AG04450 (cell line): ENCODE measurements at places on chromosomes 5 and 9. TPM values are rescaled to one million over a fixed set of nuclear protein-coding genes. Genes with fewer than 3 reads are reported as not detected.

GRCh38 chr9:138072161-138072842 is 194.7 kb downstream of the CACNA1B start:
- DNase-seq, result no peak

- DNase-seq, result no peak
These were observed 7.8 kb downstream of the DNAJB5 start for GRCh38 chr9:34997379-34997781.

GRCh38 chr5:170223906-170224305 is 8.9 kb upstream of the C5orf58 start:
- no peak for DNase-seq

GRCh38 chr5:107570805-107571531 is 99.8 kb downstream of the EFNA5 start:
- no peak for DNase-seq

Gene FBXL7
- polyA plus RNA-seq, result 10.4 and 11.7 TPM in 2 replicates

GRCh38 chr5:1652873-1653697 is 129.3 kb upstream of the LPCAT1 start:
- DNase-seq, result no peak

Gene FANCG
- 8.5 and 9.1 TPM in 2 replicates for polyA plus RNA-seq

Gene ARL14EPL
- polyA plus RNA-seq, result 0.05 TPM in 2 replicates

GRCh38 chr5:138467711-138468132 is 2.4 kb downstream of the EGR1 start:
- peak; percentile 18 for DNase-seq

GRCh38 chr5:54460181-54460919 is 4.9 kb downstream of the HSPB3 start:
- DNase-seq, result no peak

- no peak for DNase-seq
These were observed 249.1 kb downstream of the SAXO1 start for GRCh38 chr9:18783909-18784308.

GRCh38 chr5:172373680-172374079 is 80.6 kb downstream of the SH3PXD2B start:
- DNase-seq, result no peak

Gene DNAJC18
- 12.7 and 17.7 TPM in 2 replicates for polyA plus RNA-seq

- no peak for DNase-seq
These were observed 77.0 kb upstream of the SMARCA2 start for GRCh38 chr9:1938135-1938534.

DNA sequence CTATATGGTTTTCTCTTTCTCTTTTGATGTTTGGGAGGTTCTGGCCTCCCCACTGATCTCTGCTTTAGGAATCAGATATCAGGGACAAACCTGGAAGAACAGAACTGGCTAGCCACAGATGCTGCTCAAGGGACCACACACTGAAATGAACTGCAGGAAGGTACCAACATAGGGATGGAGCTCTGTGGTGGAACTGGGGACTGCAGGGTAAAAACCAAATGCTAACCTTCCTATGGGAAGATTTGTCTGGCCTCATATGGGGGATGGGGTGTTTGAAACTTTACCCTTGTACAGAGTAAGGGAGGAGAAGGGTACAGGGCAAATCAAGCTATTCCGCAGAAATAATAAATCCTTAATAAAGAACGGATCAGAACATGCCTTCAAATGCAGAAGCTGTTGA is 49.4 kb downstream of the ELOVL7 start:
- no peak for DNase-seq

GRCh38 chr9:132056717-132057560 is 22.7 kb downstream of the MED27 start:
- DNase-seq, result no peak

- no peak for DNase-seq
These were observed 46.5 kb downstream of the EPB41L4A start for GRCh38 chr5:112372543-112372942.

GRCh38 chr5:17482790-17483189 is 15.2 kb upstream of the TAF11L2 start:
- no peak for DNase-seq

Gene STKLD1
- 0.95 and 1.4 TPM in 2 replicates for polyA plus RNA-seq

DNA sequence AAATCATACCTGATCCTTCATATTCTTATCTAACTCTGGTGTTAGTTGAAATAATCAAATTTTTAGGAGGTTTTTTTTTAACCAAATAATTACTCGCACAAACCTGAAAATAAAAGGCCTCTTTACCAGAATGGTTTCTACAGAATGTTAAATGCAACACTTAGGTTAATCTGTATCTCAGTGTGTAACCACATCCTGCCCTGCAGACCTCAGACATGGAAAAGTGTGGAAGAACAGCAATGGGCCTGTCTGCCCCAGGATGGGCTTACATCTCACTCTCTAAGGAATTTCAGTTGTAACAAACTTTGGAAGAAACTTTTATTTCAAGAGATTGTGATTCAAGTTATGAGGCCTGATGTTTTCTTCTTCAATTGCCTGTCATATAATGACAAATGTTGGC is 32.5 kb upstream of the MIER3 start:
- DNase-seq, result no peak

GRCh38 chr9:137029058-137029936 is 1.3 kb upstream of the ABCA2 start:
- no peak for DNase-seq

Gene LECT2
- not detected in 2 replicates for polyA plus RNA-seq

GRCh38 chr5:158911693-158912363 is 187.9 kb downstream of the EBF1 start:
- no peak for DNase-seq

- no peak for DNase-seq
These were observed 246.1 kb downstream of the MARCHF11 start for GRCh38 chr5:15933259-15934207.

Gene MYOZ3
- 0.51 and 0.68 TPM in 2 replicates for polyA plus RNA-seq

DNA sequence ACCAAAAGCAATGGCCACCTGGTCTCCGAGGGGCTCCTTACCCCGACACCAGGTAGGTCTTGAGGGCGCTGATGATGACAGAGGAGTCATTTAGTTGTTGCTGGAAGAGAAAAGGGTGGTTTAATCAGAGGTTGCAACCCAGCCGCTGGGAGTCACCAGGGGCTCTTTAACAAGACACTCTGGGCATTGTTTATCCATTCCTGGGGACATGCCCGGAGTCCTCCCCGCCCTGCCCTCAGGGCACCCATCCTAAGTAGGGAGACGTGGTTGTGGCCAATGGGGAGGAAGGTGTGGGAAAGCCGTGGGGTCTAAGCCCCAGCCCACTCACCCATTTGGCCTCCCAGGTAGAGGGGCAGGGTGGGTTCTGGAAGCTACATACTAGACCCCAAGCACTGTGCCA is 3.1 kb downstream of the PTGES2 start:
- DNase-seq, result no peak

- no peak for DNase-seq
These were observed 127.9 kb downstream of the ELAVL2 start for GRCh38 chr9:23698161-23698560.

DNA sequence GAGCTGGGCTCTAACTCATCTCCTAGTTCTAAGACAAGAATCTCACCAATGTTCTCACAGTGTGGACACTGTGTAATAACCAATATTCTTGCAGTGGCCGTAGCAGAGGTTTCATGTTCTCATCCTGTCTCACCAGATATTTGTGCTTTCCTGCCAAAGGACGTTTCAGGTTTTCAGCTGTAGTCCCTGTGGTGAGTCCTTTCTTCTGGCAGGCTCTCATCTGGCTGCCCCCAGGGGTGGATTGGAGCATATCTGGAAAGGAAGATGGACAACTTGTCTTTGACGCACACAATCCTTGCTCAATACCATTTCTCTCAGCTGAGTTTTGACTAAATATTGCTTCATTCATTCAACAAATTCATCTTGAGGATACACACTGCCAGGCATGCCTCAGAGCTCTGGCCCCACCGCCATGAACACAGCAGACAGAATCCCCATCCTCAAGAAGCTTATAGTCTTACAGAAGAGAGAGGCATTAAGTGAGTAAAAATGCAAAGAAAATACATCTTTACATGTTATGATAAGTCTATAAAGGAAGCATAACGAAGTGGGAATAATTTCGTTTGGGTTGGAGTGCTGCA is 33.8 kb upstream of the NEURL1B start:
- DNase-seq, result no peak

DNA sequence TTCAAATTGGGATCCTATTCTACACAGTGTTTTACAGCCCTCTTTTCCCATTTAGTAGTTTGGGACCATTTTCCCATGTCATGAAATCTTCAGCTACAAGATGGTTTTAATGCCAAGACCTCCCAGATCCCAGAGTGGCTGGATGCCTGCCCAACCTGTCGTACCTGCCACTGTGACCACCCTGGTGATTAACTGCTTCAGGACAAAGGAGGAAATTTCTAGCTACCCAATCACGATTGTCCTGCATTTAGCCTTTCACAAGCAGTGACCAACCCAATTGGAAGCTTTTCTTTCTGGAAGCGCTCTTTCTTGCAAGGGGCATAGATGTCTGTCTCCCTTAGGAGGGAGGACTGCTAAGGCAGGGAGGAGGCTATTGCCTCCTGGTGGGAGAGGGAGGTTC is 13.8 kb downstream of the IL9 start:
- DNase-seq, result no peak

DNA sequence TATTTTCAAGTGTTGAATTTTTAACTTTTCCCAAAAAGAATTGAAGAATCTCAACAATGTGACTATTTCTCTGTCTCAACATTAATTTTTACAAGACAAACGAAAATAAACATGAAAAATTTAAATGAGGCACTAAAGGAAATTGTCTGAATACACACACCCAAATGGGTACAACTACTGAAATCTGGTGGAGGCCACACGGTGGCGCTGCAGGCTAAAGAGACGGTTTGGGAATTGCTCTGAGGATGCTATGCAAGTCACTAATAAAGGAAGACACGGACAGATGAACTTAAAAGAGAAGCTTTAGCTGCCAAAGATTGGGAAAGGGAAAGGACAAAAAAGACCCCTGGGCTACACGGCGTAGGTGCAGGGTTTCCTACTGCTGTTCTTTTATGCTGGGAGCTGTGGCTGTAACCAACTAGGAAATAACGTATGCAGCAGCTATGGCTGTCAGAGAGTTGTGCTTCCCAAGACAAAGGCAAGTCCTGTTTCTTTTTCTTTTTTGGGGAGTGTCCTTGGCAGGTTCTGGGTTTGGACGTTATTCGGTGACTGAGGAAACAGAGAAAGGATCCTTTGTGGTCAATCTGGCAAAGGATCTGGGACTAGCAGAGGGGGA is at the start of gene PCDHB10:
PCDHB10 (plus strand) TSS at position 244 of the 616 bp plus-strand sequence; CDS start at position 444, 200 bp downstream.
- no peak for DNase-seq

Gene ISL1
- not detected in 2 replicates for polyA plus RNA-seq

Gene TMEFF1
- 0.32 and 0.45 TPM in 2 replicates for polyA plus RNA-seq

GRCh38 chr9:85268131-85268530 is 473.6 kb downstream of the AGTPBP1 start:
- DNase-seq, result no peak

Gene CAMK4
- 2.4 and 3.2 TPM in 2 replicates for polyA plus RNA-seq

DNA sequence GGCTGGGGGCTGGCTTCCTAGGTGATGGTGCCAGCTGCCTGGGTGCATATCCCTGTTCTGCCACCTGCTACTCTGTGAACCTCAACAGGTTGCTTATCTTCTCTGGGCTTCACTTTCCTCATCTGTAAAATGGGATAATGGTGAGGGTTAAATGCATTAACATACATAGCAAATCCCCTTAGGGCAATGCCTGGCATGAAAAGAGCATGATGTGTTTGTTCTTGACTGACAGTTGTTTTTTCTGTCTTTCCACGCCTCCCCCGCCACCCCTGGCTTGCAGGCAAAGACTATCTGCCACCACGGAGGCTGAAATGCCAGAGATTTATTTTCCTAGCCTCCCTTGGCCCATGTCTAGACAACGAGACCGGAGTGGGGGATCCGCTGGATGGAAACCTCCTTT is 280.5 kb downstream of the NSG2 start:
- DNase-seq, result no peak

GRCh38 chr5:171451421-171451820 is 32.0 kb downstream of the FGF18 start:
- no peak for DNase-seq

Gene RASEF
- 0.02 and 0.05 TPM in 2 replicates for polyA plus RNA-seq

Gene CHSY3
- polyA plus RNA-seq, result 0.43 and 0.67 TPM in 2 replicates

DNA sequence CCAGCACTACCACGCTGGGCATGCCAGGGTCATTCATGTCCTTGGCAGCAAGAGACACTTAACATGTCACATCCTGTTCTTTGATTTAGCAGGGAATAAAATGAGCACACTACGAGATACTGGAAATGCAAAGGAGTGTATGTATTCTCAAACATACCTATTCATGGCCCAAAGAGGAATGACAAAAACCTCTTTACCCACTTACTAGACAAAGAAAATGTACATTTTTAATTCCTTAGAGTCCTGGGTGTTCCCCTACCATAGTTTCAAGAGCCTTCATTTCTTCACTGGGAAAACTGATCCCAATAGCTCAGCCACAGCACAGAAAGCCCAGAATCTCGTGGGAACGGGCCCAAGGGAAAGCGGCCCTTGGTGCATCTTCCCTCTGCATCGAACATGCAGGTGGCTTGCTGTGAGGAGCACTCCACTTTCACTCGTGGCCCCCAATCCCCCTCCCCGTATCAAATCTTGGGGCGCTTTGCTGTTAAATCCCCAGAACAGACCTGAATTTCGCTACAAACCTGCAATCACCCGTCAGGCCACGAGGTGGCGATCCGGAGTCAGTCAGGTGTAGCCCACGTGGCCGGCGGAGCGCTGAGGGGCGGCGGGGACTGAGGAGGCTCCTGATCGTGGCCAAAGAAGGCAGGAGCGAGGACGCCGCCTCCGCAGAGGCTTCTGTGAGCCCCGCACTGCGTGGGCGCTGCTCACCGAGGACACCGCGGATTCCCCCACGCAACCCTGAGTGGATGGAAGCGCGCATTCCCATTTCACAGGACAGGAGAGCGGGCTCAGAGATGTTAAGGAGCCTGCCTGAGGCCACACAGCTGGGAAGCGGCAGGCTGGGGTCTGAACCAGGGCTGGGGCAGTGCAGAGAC is 91.4 kb downstream of the LMX1B start:
- no peak for DNase-seq
